ENCODE measurements at places on chromosomes 5 and 9. TPM values are rescaled to one million over a fixed set of nuclear protein-coding genes. Genes with fewer than 3 reads are reported as not detected.

GRCh38 chr9:130450344-130451003 is 5.7 kb downstream of the ASS1 start:
- no peak for DNase-seq

DNA sequence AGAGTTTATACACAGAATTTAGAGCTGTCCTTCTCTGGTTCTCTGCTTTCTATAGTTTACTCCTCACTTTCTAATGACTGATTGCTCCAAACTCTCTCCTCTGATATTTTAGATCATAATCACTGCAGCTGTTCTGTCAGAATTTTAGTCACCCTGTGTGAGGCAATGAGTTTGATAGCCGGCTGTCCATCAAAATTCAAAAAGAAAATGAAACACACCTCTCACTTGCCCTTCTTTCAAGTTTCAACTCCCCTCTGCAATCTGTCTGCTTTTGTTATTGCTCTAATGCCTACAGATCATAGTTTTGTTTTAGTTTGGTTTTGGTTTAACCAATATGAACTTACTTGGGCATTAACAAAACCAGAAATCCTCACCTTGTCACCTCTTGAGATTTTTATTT is 23.3 kb upstream of the ABLIM3 start:
- no peak for DNase-seq

DNA sequence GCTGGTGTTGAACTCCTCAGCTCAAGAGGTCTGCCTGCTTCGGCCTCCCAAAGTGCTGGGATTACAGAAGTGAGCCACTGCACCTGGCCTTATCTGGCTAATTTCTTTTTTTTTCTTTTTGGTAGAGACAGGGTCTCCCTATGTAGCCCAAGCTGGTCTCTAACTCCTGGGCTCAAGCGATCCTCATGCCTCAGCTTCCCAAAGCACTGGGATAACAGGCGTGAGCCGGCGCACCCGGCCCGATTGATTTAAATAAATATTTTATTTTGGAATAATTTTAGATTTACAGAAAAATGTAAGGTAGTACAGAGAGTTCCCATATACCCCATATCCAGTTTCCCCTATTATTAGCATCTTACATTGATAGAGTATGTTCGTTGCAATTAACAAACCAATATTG is 155.0 kb upstream of the MVB12B start:
- no peak for DNase-seq

Gene MYMK
- total RNA-seq, result not detected

DNA sequence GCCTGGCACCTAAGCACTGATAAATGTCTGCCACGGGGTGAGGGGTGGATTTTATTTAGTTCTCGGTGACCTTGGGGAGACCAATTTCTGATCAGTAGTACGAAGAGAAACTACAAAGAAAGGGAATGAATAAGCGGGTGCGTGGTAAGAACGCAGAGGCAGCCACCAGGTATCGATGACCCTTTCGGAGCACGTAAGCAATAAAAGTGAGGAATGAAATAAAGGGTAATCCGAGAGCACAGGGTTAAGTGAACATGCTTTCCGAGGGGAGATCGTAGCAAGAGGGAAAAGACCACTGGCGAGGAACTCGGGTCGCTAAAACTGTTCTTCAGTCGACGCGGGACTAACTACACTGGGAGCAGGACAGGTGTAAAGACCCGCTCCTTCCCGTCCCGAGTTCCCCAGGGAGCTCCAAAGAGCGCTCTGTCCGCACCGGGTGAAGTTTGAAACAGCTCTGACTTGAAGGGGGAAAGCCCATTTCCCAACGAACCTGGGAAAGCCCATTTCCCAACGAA is 1.1 kb downstream of the ELOVL7 start:
- DNase-seq, result no peak

GRCh38 chr9:88766778-88767503 is 224.3 kb upstream of the S1PR3 start:
- no peak for DNase-seq

Gene PCDHAC2
- total RNA-seq, result 2.2 TPM

DNA sequence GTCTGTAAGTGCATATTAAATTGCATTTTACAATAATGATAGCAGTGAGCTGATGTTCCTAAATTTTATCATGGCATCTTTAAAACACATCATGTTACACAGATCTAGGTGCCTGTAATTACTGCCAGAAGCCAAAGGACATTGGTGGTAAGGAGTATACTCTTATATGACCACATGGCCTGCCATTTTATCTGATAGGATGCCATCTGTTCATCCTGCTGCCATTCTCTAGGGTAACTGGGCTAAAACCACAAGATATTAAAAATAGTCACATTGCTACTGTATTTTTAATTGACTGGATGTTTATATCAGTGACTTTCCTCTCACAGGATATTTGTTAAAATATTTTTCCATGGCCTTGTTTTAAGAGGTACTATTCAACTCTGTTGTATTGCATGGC is 53.1 kb downstream of the HCN1 start:
- DNase-seq, result no peak

DNA sequence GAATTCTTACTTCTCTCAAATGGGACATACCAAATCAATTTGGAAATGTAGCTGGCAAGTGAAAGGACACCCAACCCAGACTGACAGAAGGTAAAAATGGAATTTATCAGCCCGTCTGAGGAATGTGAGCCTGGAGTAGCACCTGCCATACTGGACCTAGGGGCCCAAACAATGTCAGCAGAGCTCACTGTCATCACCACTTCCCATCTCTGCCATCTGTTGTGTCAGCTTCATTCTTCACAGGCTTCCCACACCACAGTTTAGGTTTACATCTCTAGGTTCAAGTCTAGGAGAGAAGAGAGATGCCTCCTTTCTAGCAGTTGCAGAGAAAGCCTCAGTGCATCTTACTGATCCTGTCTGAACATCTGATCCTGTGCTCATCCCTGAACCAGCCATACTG is 222.4 kb downstream of the DOCK8 start:
- no peak for DNase-seq

DNA sequence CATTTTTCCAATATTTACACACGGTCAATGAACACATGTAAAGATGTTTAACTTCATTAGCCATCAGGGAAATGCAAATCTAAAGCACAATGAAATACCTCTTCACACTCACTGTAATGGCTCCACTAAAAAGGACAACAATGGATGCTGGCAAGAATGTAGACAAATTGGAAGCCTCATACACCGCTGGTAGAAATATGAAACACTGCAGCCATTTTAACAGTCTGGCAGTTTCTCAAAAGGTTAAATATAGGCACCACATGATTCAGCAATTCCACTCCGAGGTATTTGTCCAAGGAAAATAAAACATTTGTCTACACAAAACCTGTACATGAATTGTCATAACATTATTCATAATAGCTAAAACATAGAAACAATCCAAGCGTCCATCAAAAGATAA is 20.0 kb downstream of the RNF145 start:
- no peak for DNase-seq

- DNase-seq, result no peak
Measured at GRCh38 chr9:134875371-134875770, 5.2 kb upstream of the FCN2 start.

DNA sequence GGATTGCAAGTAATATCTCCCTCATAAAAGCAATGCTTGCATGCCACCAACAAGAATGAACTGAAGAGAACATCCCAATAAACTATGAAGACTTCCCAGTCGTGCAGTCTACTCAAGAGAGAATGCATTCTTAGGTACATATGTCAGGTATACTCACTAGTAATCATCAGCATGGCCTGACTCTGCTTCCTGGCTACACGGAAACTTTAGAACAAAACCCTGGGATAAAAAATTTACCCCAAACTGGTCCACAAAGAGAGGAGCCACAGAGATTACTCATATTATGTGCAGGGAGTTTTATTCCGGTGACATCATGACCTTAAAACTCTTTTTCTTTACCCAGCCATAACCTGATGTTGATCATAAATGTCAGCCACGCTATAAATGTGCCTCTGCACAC is 57.5 kb upstream of the PAPPA start:
- DNase-seq, result no peak

- DNase-seq, result no peak
Measured at GRCh38 chr5:115190388-115190787, 20.7 kb upstream of the TRIM36 start.

Gene NSD1
- 35.4 TPM for total RNA-seq

DNA sequence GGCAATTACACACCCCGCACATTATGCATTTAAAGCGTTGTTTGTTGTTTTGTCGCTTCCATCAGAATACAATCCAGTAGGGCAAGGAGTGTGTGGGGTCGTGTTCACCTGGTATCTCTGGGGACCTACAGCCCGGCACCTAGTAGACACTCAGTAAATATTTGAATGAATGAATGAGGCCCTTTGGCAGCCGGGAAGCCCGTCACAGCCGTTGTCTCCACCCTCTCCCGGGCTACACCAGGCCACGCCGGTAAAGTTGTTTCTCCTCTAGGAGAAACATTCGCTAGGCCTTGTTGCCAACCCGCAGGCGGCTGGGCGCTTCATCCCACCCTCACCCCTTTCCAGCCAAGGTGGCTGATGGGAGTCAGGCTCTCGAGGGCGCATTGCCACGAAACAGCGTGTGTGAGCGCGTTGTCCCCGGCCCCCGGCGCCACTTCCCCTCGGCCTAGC is 876 bp upstream of the JAK2 start:
- no peak for DNase-seq

DNA sequence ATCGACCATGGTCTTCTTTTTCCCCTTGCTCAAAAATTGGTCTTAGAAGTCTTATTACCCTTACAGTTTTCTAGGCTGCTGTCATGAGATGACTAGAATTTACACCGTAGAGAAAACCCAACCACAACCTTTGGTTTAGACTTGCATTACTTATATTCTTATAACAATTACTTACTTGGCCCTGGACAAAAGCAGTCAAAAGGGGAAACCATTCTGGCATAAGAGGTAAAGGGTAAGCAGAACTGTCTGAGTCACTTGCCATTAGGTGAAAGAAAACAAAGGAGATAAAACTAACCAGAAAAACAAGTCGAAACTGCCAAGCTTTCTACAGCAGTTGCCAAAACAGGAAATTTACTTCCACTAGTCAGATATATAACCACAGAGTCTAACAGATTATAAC is 17.9 kb downstream of the TMEM245 start:
- no peak for DNase-seq

GRCh38 chr5:5967944-5968343 is 410.4 kb downstream of the MED10 start:
- DNase-seq, result no peak

GRCh38 chr5:163993126-163993525 is 487.7 kb downstream of the MAT2B start:
- no peak for DNase-seq

DNA sequence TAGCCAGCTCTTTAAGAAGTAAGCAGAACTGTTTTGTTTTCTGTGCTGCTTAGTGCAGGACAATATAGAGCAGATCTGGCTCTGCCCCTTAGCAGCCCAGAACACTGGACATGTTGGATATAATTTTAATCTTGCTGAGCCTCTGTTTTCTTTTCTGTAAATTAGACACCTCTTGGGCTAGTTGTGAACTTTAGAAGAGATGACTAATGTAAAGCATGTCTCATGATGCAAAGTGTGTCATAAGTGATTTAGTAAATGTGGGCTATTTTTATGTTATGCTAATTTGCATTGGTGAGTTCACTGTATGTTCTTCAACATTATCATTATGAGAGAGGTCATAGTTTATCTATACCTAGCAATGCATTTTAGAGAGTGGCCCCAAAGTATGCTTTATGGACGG is 156.1 kb upstream of the ADAMTSL1 start:
- DNase-seq, result no peak

GRCh38 chr5:65327582-65327981 is 154.1 kb downstream of the ADAMTS6 start:
- no peak for DNase-seq

DNA sequence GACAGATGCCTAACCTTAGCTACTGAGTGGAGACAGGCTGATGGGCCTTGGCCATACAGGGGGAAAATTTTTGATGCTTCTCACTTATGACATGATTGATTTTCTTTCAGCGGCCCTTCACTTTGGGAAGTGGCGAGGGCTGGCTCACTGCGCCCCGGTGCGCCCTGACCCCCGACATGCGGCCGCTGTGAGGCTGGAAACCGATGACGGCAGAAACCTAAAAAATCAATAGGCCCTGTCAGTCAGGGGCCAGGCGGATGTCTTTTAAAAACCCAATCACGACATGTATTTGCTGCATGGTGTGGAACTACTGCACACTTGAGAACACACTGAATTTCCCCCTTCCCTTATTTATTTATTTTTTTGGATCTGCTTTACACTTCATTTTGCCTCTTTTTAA is 121.7 kb downstream of the EBF1 start:
- no peak for DNase-seq

GRCh38 chr5:174825587-174825986 is 101.2 kb downstream of the MSX2 start:
- DNase-seq, result no peak
